Fibroblast of skin of back (primary cell): ENCODE measurements at places on chromosomes 1 and 21.

GRCh38 chr1:101769520-101769919 lies 227.2 kb downstream of the OLFM3 start:
- DNase-seq, result peak; percentile 7

DNA sequence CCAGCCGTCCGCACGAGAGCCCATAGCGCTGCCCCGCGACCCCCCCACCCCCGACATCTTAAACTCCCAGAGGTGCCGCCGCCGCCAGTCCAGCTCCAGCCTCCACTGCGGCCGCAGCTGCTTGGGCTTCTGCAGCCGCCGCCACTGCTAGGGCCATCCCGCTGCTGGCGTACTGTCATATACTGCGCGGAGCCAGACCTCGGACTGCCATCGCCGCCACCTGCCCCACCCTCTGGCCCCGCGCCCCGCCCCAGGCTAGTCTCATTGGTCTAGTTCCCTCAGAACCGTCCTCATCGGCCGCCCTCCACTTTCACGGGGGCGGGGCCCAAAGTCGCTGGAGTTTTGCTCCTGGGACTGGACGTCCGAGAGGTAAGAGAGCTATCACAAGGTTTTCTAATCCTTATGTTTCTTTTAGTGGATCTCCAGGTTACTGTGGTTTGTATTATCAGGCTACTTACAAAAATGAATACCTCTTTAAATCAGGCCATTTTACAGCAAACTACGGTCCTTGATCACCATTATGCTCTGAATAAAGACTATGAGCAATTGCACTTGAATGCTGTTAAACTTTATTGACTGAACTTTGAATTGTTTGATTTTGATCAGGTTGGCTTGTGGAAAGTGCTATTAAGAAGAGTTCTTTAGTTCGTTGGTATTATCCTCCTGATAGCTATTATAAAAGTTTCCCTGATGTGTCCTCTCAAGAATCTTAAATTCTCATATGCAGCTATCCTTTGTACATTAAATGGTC lies 2.8 kb upstream of the CD1D start:
- peak; percentile 78 for DNase-seq

GRCh38 chr1:46034601-46035516 lies 97.6 kb downstream of the PIK3R3 start:
- DNase-seq, result no peak

DNA sequence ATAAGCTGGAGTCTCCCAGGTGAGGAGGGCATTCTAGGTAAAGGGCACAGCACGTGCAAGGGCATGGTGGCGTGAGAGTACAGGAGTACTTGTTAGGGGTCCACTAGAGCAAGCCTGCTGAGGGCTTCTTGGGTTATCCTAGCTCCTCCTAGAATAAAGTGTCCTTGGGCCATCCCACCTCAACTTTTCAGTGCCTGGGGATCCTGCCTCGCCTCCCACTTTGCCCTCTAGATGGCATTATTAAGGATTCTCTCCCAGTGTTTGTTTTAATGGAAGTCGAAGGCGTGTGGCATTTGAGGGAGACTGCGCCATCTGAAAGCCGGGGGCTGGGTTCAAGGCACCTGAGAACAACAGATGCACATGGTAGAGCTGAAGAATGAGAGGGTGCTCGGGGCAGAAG lies 74.5 kb upstream of the SELENON start:
- no peak for DNase-seq

DNA sequence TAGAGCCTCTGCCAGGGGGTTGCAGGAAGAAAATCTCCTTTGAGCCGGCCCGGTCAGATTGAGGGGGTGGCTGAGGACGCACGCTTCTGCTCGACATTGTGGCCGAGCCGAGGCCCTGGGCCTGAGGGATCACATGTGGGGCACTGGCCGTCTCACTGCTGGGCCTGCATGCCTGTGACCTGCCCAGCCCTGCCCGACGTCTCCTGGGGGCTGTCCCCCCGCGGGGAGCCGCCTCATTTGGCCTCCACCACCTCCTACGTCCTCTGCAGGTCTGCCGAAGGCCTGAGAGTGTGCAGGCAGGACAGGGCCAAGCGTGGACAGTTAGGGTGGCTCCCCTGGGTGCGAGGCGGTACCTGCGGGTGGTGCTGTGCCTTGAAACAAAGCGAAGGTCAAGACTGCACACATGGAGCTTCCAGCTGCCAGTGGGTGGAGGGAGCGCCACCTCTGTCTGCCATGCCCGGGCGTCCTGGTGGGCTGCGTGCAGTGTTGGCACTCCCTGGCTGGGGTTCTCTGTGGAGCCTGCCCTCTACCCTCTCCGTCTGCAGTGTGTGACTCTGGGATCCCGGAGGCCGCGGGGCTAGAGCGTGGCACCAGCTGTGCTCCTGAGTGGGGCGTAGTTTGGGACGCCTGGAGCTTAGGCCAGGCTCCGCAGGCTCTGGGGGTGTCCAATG lies 51.7 kb downstream of the PCNT start:
- DNase-seq, result no peak

- DNase-seq, result no peak
Observed at GRCh38 chr1:182995894-182996293, 27.3 kb upstream of the LAMC1 start.

DNA sequence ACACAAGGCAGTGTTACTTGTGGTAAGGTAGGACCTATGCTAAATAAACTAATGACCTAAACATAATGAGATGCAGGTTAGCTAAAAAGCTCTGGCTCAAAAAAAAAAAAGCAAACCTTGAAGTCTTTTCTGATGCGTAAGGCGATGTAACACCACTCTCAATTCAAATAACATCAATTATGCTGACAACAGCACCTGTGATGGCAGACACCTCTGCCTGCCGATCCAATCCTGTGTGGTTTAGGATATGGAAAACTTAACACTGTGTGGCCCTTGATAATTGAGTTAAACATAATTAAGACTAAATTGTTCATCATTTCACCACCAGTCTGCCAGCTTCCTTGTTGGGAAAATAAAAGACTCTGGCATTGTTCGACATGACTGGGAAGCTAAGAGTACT lies 9.1 kb downstream of the RPAP2 start:
- DNase-seq, result no peak

GRCh38 chr1:44807364-44808062 lies 362 bp upstream of the DYNLT4 start:
- DNase-seq, result peak; percentile 100

- DNase-seq, result no peak
Observed at GRCh38 chr1:53267761-53268160, 29.4 kb upstream of the MAGOH start.

DNA sequence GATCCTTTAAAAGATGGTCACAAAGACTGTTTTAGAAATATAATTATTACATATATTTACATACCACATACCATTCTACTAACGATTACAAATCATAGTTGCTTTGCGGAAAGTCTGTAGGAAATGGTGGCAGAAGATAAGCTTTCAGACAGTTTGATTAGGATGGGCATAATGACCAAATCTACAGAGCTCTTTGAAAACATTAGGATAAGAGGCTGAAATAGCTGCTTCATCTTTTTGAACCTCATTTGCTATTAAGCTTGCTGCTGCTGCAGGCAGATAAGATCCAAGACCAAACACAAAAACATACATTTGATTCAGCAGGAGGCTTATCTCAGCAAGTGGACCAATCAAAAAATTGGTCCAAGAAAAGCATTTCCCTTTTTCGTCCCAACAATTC lies 47.1 kb downstream of the DDAH1 start:
- no peak for DNase-seq

- no peak for DNase-seq
Observed at GRCh38 chr1:73537400-73537799, 660.6 kb downstream of the LRRIQ3 start.

DNA sequence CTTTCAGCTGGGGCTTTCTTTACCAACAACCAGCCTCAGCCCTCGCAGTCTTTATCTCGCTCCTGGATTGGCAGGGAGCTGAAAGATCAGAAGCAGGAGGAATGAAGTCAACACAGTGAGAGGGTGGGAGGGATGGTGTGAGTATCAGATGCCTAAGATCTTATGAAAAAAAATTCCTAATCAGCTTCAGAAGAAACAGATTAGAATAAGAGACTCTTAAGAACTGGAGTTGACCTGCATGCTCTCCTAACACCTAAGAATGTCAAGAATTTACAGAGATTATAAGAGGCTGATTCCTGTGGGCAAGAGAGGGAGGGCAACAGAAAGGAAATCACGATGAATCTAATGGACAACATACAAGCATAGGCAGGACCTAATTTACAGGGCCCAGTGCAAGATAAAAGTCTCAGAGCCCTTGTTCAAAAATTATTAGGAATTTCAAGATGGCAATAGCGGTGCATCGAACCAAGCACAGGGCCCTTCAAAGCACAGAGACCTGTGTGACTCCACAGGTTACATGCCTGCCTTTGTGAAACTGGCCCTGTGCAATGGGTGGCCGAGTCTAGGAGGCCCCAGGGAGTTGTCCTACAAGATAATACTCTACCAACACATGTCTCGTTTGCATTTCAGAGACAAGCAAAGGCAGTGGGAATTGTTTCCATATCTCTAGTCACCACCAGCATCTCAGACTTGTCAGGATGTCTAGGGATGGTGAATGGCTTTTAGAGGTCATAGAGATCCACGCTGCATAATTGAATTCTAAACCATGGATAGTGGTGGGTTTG lies 65.3 kb upstream of the PPP2R5A start:
- peak; percentile 40 for DNase-seq

DNA sequence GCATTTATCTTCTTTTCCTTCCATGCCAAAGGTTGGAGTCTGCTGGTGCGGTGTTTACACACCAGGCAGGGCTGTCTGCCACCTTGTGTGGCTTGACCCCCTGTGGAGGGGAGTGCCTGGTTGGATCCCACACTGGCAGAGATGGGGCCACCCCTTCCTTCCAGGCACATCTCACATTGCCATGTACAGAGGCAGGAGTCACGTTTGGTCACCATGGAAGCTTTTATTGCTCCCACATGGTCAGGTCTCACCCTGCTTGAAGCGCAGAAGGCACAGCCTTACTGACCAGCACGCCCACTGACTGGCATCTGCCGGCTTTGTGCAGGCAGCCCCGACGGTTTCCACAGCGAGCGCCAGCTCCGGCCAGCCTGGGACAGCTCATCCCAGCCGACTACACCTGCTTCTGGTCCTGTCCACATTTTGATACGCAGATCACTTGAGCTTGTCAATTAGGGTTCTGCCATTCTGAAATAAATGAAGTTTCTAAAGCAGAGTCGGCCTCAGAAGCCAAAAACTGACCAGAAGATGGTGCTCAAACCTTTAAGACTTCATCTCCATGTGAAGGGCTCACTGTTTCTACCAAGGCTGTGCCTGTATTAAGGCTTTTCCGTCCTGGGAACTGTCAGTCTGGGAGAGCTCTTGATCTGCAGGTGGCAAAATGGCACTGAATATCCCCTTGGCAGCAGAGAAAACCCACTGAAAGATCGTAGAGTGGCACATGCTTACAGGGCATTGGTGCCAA lies 35.6 kb upstream of the EPHA8 start:
- DNase-seq, result no peak

- no peak for DNase-seq
Observed at GRCh38 chr1:59072583-59072947, 224.3 kb upstream of the FGGY start.

- DNase-seq, result no peak
Observed at GRCh38 chr21:22476726-22477646, 1478.8 kb downstream of the NCAM2 start.

- DNase-seq, result no peak
Observed at GRCh38 chr1:101382135-101382534, 145.3 kb downstream of the S1PR1 start.

DNA sequence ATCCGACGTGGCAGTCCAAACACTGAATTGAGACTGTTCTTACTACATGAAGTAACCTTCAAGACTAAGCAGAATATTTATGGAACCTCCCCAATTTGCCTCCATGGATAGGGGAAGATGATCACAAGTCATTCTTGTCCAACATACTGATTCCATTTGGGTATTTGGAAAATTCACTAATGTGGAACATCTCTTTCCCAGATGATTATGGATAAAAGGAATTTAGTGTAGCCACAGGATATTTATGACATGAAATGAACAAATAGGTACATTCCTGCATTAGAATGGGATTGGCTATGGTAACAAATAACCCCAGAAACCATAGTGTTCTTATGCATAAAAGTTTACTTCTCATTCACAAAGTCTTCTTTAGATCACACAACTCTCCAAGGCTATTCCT lies 40.2 kb upstream of the SGIP1 start:
- peak; percentile 52 for DNase-seq

GRCh38 chr1:27045973-27046558 lies 33.4 kb upstream of the TENT5B start:
- peak; percentile 54 for DNase-seq

DNA sequence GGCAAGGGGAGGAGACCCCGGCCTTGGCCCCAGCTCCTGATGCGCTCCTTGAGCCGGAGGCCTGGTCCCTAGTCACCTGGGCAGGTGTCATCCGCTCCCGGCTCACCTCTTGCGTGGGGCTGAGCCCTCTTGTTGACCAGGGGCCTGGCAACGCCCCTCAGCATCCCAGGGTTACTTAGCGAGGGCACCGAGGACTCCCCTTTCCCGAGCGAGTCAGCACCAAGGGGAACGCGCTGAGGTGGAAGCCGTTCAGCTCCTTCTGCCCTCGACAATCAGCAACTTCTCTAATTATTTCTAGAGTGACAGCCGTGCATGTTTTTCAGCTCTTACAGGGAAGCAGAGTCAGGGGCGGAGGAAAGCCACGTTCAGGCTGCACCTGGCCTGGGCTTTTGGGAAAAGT lies 522 bp downstream of the SLC45A1 start:
- DNase-seq, result no peak

DNA sequence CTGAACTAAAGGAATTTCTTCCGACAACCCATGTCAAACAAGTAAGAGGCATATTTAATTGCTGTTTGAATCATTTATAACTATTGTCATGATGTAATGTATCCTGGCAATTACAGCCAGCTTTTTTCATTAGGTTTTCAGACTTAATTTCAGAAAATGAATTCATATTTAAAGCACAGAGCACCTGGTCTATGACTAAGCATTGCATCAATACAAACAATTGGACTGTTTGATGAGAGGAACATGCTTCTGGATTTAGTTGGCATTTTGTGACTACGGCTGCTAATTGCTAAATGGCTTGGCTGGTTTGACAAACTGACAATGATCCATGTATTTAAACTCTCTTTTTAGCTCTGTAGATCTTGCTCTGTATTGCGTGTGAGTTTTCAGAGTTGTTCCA lies 853.4 kb downstream of the NCAM2 start:
- no peak for DNase-seq

- DNase-seq, result no peak
Observed at GRCh38 chr1:212975111-212975918, 25.0 kb downstream of the VASH2 start.

- DNase-seq, result no peak
Observed at GRCh38 chr1:68782890-68783289, 286.0 kb upstream of the DEPDC1 start.

DNA sequence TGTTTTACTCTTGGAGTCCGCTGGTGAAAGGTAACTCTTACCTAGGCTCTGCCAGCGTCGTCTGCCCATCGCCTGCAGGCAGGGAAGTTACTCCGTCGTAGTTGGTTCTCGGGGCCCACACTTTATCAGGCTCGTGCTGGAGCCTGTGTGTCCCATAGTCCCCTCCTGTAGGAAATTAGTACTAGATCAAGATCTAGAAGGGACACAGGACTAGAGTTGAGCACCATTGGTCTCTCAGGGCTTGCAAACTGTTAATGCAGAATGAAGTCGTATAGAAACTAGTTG lies 940 bp downstream of the SRRM1 start:
- DNase-seq, result no peak

DNA sequence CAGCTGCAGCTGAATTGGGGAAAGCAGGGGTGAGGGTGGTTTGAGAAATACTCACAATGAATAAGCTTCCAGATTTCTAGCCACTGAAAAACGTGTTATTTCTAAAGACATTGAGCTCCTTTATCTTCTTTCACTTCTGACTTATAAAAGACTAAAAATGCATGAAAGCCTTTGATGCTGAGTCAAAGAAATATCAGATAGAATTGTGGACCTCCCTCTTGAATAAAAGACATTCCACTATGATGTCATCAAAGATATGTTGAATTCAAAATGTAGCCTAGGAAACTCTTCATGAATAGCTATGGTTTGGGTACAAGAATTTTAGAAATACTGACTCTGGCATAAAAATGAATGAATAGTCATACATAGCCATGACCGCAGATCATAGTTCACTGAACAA lies 44.7 kb upstream of the COL24A1 start:
- peak; percentile 62 for DNase-seq
